Pons (tissue), 1 donor: ENCODE measurements at places on chromosomes 4 and X.

DNA sequence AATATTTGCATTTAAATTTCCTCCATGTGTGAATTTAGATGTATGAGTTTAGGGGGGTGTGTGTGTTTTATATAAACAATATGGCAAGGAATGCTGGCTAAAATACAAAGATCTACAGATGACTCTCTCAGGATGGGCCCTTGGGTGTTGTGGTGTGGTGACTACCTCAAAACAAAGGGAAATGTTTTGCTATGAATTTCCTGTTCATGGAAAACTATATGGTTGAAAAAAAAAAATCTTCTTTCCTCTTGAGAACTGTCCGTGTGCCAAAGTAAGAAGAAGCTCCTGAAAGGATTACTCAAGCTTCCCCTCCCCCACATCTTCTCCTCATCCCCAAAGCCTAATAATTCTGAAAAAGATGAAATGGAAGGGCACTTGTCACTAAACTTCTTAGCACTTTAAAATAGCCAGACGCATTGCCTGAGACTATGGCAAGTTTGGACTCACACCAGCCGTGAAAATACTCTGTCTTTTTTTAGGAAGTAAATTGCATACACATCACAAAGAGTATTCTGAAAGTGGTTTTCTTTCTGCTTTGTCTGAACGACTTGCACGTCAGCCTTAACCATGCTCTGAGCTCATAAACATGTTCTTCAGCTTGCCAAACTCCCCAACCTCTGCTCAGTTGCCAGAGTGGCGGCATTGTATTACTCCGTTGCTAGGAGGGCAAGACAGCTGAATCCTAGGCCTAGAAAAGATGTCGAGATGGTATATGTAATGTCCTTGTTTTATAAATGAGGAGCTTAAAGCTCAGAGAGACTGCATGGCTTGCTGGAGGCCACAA is 250.4 kb upstream of the JADE1 start:
- peak; percentile 36 for DNase-seq

- no peak for DNase-seq
Observed at GRCh38 chr4:102500696-102501446, at the start of gene NFKB1. Gene NFKB1, plus strand, starts transcription at chr4:102501359. Its CDS starts 24,160 bp downstream, at chr4:102525519.

- DNase-seq, result no peak
Observed at GRCh38 chr4:143435955-143436354, 77.5 kb upstream of the SMARCA5 start.

- no peak for DNase-seq
Observed at GRCh38 chr4:55807556-55807955, 12.0 kb upstream of the EXOC1L start.

- DNase-seq, result no peak
Observed at GRCh38 chrX:108001218-108001814, 19.1 kb upstream of the TEX13B start.

- DNase-seq, result no peak
Observed at GRCh38 chrX:2251211-2251610, 249.6 kb downstream of the DHRSX start.

DNA sequence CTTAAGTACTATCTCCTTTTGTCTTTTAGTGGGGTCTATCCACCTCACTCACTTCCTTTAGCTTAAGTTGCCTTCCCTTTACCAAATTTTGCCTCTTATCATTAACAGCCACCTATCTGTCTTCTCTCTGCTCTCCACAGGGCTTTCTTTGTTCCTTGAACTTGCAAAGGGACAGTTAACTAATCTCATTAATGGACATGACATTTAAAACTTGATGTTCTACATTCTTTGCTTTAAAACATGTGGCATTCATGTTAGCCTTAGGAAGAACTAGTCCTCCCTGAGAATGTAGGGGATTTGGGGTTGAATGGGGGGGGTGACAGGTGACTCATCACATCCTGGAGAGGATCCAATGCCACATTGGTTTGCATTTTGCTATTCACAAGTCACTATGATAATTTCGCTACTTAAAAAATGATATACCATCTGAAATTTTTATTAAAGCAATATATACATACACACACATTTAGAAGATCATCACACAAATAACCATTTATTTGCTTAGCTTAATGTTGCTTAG is 41.0 kb upstream of the DMD start:
- no peak for DNase-seq

GRCh38 chrX:38636949-38637819 is 75.8 kb downstream of the TSPAN7 start:
- DNase-seq, result no peak

- no peak for DNase-seq
Observed at GRCh38 chr4:122759639-122760310, 27.3 kb downstream of the BBS12 start.

DNA sequence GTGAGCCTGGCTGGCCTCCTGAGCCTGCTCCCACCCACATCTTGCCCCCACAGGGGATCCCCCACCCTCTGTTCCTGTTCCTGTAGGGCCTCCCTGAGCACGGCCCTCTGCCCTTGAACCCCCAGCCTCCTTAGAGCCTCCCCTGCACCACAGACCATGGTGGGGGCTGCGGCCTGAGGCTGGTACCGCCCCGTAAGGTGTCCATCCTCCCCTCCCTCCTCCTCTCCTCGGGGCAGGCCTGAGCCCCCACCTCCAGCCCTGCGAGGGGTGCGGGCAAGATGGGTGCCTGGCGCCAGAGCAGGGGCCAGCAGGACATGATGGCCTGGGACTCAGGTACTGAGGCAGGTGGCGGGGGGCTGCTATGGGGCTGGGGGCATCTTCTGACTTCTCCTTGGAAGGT is 28.4 kb upstream of the FGFR3 start:
- DNase-seq, result no peak

DNA sequence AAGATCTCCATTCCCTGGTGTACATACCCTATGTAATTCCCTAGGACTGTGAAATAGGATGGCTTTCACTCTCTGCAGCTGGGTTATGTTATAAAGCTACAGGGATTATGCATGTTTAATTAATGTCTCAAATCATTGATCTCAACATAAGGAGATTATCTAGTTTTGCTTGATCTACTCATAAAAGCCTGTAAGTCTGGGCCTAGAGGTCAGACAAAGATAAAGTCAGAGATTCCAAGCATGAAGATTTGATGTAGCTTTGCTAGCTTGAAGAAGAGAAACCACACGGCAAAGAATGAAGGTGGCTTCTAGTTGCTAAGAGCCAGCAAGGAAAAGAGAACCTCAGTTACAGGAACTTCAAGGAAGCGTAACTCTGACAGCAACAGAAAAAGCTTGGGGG is 456.9 kb downstream of the CCSER1 start:
- DNase-seq, result no peak

GRCh38 chr4:142743121-142743825 is 102.8 kb downstream of the INPP4B start:
- DNase-seq, result no peak

GRCh38 chr4:180081072-180081471 is 2162.1 kb upstream of the TENM3 start:
- no peak for DNase-seq

DNA sequence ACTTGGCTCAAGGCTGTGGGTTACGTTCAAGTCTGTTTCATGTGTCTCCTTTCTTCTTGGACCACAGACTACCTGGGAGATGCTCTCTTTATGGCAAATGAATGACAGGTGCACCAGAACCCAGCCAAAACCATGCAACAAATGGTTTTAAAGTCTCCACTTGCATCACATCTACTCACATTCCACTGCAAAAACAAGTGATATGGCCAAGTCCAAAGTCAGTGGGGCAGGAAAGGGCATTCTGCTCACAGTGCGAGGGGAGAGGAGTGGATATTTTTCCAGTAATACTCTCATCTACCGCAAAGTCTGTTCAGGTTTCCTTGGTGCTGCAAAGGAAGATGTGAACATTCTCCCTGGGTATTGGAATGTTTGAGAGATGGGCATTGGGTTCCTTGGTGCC is 120.5 kb downstream of the UCHL1 start:
- no peak for DNase-seq

DNA sequence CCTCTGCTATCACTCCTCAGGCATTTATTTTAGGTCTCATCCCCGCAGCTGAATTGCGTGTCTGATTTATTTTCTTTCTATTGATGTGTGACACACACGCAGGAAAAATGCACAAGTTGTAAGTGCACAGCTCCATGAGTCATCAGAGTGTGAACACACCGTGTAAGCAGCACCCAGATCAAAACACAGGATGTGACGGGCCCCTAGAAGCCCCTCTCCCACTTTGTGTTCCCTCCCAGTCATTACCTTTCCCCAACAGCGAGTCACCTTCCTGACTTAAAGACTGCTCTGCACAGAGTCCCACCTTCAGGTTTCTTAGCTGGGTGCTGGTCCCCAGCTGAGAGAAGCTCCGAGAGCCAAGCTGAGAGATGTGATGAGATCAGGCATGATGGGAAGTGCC is 436.7 kb downstream of the MID1IP1 start:
- DNase-seq, result no peak

DNA sequence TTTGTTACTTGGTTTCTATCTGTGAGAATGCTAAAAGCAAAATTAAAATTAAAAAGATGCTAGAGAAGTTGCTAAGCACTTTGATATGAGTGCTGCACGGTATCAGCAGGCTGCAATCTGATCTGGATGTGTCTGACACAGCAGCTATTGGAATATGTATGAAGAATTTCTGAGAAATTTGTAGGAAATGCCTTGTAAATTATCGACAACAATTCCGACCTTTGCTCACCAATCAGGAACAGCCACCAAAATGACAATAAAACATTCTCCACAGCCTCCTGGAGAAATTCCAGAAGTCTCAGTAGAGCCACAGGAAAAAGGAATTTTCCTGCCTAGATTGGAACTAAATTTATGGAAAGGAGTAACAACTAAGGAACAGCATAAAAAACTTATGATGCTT is 82.5 kb downstream of the TIGD2 start:
- DNase-seq, result no peak

DNA sequence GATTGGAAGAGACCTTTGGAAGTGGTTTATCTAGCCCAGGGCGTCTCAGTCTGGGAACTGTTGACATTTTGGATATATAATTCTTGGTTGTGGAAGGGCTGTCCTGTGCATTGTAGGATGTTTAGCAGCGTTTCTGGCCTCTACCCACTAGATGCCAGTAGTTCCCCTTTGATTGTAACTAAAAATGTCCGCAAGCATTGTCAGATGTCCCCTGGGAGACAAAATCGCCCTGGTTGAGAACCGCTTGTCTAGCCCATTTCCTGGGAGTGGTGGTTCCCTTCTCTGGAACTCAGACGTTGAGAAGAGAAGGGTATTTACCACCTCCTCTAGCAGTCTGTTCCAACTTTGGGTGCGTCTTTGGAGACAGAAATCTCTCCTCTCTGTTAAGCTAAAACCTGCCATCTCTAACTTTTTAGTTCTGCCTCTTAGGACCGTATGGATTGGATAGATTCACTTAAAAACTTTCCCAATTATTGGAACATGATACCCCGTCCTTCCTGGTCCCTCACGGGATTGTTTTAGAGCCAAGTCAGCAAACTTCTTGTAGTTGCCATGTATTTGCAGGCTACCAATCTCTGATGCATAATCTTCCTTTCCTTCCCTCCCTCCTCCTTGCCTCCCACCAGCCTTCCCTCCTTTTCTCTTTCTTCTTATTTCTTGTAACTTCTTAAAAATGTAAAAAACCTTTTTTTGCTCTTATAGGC is 13.9 kb downstream of the TMEM165 start:
- DNase-seq, result peak; percentile 69

GRCh38 chr4:95013236-95013635 is 255.5 kb downstream of the BMPR1B start:
- no peak for DNase-seq

GRCh38 chr4:98610926-98611676 is 47.3 kb downstream of the TSPAN5 start:
- DNase-seq, result no peak

- no peak for DNase-seq
Observed at GRCh38 chr4:40466789-40467188, 131.7 kb downstream of the CHRNA9 start.

DNA sequence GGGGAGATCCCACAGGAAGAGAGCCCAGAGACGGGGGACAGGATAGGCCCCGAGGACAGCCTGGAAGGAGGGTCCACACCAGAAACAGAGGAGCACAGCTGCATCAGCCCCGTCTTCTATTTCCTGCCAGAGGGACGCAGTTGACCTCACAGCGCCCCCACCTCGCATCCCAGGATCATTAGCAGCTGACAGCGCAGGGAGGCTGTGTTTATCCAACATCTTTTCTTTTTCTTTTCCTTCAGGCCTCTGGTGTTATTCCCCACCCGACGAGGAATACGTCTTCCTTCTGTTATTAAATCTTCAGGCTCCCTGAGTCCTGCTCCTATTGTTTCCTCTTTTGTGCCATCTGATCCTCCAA is 75.4 kb downstream of the DCHS2 start:
- peak; percentile 15 for DNase-seq

GRCh38 chrX:65607070-65607742 is 60.2 kb upstream of the MSN start:
- DNase-seq, result no peak

DNA sequence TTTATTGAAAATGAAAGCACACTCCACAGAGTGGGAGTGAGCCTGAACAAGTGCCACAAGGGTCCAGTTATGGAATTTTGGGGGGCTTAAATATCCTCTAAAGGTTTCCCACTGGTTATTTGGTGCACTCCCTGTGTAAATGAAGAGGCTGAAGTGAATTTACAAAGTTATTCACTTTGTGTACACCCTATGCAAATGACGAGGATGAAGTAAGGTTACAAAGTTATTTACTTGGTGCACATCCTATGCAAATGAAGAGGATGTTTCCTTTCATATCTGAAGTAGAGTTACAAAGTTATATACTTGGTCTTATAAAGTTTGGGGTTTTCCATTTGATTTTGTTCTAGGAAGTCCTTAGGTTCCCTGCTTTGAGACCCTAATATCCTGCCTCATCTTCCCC is 13.1 kb downstream of the NLRP2B start:
- DNase-seq, result no peak

DNA sequence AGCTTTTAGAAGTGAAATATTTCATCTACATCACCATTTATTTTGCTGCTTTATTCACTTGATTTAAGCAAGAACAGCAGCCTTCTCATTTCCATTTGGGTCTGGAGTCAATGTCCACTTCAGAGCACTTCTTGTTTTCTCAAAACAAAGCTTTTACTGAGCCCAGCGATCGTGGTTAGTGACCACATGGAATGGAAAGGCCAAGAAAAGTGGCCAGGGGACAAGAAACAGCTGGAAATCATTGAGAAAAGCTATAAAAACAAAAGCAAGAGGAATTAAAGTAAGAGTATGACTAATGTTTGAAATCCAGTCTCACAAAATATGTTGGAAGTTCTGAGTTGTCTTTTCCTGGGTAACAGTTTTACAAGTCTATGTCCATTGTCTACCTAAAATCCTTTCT is 328.4 kb upstream of the INTU start:
- peak; percentile 8 for DNase-seq

GRCh38 chrX:750263-750662 is 119.7 kb downstream of the SHOX start:
- no peak for DNase-seq

- no peak for DNase-seq
Observed at GRCh38 chrX:7690842-7691241, 152.1 kb upstream of the VCX start.

DNA sequence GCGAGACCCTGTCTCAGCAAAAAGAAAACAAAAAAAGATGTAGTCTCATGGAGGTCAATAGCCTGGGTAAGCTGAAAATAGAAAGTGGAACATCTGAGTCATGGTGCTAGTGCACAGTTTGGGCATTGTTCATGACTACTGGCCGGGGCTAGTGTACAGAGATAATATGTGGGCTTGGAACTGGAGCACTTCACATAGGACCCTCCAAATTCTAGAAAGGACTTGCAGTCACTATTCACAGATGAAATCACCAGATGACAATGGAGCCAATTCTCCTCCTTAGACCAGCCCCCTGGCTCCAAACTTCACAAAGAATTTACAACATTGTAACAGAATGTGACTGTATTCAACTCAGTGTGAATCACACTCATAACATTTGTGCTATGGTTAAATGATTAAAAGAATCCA is 367.8 kb upstream of the SLC7A11 start:
- DNase-seq, result peak; percentile 26

- no peak for DNase-seq
Observed at GRCh38 chr4:8323947-8324555, 54.5 kb downstream of the HTRA3 start.

GRCh38 chr4:52716364-52717151 is 34.7 kb downstream of the ERVMER34-1 start:
- DNase-seq, result no peak
